GM23338 (cell line): ENCODE measurements at places on chromosomes 1 and 21. TPM values are rescaled to one million over a fixed set of nuclear protein-coding genes. Genes with fewer than 3 reads are reported as not detected.

C1orf216 gene
- total RNA-seq, result 13.9 and 21.5 TPM in 2 replicates

TMEM81 gene
- 2.7 and 3.6 TPM in 2 replicates for total RNA-seq

EFNA1 gene
- 2.1 and 5.1 TPM in 2 replicates for total RNA-seq

DNA sequence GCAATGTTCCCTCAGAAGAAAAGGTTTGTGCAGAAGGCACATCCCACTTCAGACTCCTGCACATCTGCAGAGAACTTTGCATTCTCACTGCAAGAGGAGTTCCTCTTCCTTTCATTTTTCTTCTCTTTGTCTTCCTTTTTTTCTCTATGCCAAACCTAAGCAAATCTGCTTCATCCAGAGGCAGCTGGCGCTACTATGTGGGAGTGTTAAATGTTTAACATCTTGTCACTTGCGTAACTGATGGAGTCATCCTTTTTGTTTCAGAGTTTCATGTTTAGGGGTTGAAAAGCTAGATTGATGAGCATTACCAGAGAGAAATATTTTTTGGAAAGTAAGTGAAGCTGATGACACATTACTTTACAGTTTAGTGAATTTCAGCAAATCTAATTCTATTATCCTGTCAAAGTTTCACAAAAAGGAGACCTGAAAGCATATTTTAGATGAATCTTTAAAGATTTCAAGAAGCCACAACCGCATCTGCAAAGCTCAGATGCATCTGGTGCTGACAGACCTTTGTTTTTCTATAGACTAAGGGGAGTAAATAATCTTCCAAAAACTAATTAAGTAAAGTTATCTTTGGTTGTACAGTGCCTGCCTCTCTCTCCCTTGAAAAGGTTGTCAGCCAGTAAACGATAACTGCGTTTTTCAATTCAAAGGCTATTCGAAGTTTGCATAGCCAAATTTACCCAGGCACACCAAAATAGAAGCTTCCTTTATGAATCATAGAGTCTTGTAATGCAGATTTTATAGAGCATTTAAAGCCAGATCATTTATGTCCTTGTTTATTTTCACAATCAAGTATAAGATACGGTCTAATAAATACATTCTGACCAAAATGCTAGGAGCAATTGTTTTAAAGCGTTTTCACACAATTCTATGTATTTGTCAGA lies 1.2 kb upstream of the LRRC53 start:
- H3K4me1 ChIP-seq, result peaks cover 3% of the 10 kb centered on the region
- no peak overlapping the region for H3K27ac ChIP-seq
- H3K27me3 ChIP-seq, result no peaks in the 10 kb centered on the region

NR1I3 gene
- total RNA-seq, result not detected in 2 replicates

DNA sequence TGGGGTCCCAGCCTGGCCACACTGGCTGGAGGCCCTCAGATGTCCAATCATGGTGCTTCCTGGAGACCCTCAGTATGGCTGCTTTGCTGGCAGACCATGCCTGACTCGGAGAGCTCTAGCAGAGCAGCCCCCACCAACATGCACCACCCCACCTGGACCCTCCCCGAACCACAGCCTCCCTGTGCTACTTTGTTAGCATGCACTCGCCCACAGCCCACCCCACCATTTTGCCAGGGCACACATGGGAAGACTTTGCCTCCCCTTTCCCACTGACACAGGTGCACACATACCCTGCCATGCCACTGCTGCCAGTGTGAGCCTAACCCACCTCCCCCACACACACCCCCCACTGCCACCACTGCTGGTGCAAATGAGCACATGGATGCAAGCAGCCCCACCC lies 497.5 kb upstream of the PBX1 start:
- no peaks in the 10 kb centered on the region for H3K36me3 ChIP-seq
- H3K4me3 ChIP-seq, result no peak overlapping the region
- no peak for DNase-seq
- H3K27me3 ChIP-seq, result no peaks in the 10 kb centered on the region

VWA5B1 gene
- total RNA-seq, result 0.70 and 1.0 TPM in 2 replicates

ILDR2 gene
- total RNA-seq, result 1.0 and 2.4 TPM in 2 replicates

GRCh38 chr21:18677632-18678031 lies 274.0 kb upstream of the TMPRSS15 start:
- no peak overlapping the region for H3K4me3 ChIP-seq
- H3K27ac ChIP-seq, result no peak overlapping the region
- DNase-seq, result no peak
- no peaks in the 10 kb centered on the region for H3K36me3 ChIP-seq
- no peaks in the 10 kb centered on the region for H3K4me1 ChIP-seq

DNA sequence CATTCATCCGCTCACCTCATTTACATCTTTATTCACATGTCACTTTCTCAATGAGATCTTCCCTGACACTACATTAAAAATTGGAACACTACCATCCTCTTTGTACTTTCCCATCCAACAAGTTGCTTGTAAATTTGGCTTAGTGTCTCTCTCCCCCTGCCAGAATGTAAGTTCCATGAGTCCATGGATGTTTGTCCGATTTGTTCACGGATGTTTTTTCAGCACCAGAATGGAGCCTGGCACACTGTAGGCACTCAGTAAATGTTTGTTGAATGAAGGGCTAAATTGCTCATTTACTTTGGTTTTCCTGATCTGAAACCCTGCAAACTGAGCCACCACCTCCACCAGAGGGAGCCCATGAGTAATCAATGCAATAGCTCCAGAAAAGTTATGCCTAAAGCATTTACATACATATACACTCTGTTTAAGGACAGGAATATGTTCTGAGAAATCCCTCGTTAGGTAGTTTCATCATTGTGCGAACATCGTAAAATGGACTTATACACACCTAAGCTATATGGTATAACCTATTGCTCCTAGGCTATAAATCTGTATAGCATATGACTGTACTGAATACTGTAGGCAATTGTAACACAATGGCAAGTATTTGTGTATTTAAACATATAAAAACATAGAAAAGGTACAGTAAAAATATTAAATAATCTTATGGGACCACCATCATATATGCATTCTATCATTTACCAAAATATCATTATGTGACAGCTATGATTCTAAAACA lies 2.8 kb upstream of the EYA3 start:
- no peaks in the 10 kb centered on the region for H3K27me3 ChIP-seq
- DNase-seq, result peak; percentile 62
- H3K4me1 ChIP-seq, result peaks cover 7% of the 10 kb centered on the region
